ENCODE measurements at places on chromosomes 5 and 9.

DNA sequence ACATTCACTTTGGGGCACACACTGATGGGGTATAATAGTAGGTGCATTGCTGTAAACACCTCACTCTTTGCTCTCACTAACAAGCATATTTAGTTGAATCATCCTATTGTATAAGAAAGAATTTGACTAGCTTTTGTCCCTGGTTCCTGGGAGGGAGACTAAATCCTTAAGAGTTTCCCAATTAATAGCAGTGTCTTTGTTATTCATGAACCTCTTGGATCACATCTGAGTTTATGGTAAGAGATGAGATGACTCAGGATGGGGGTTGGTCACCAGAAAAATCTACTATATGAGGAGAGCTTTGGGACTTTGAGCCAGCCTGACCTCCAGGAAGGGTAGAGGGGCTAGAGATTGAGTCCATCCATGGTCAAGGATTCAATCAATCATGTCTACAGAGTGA is 56.8 kb downstream of the PUM3 start:
- no peak for DNase-seq

- DNase-seq = no peak
Measured at GRCh38 chr9:31597977-31598376, 786.5 kb upstream of the ACO1 start.

DNA sequence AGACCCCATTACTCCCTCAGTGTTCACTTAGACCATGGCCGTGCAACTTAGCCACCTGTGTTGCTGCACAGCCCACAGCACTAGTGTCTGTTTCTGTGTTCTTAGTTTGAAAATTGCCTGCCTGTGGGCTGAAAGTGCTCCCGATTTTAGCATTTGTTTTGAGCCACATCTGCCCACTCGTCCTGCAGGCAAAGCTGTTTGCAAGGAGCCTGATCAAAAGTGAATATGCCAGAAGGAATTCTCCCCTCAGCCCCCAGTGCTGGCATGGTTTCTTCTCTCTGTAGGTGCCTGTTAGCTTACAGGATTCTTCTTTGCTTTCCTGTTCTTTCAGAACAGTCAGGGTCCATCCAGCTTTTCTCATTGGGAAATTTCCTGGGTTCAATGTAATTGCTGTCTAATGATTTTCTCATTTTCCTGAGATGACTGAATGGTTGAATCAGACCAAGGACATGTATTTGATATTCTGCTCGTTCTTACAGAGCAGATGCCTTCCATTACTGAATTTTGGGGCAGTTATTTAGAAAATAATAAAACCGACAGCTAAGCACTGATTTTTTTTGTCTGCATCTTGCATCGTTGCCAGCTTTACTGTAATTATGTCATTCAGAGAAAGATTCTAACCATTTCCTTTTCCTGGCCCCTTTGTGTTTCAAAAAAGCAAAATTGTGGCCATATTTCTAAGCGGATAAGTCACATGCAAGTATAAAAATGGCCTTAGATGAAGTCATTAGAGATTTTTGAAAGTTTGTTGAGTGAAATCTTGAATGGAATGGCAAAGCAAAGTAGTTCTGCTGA is 111.1 kb upstream of the CKMT2 start:
- DNase-seq = no peak

DNA sequence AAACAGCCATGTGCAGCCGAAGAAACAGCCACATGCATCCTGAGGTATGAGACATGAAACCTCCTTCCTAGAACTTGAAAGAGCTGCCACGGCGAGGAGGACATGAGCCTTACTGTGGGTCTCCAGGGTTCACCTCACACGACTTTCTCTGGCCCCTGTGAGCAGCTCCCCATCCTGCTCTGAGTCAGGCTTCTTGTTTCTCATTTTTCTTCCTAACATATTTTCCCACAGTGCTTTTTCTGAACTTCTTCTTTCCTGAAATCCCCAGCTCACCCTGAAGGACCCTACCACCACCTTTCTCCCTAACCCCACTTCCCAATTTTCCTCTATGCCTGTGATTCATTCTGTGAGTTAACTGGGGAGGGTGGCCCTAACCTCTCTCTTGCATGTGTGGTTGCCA is 33.7 kb upstream of the ADRB2 start:
- DNase-seq = no peak

GRCh38 chr9:113179839-113180238 is 29.0 kb downstream of the SLC31A2 start:
- DNase-seq = no peak

DNA sequence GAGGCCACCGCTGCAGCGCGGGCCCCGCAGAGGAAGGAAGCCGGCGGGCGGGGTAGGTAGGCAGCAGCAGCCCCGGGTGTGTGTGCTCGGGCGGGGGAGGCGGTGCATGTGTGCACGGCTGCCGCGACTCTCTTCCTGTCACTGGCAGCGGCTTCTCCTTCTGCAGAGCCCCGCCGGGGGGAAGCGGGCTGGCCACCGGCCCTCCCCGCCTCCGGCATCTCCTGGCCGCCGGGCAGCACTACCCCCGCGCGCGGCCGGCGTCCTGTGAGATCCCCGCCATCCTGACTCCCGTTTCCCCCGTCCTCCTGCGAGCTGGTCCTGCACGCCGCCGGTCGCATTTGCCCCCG is 315 bp downstream of the PIK3R1 start:
- DNase-seq = peak; percentile 63

DNA sequence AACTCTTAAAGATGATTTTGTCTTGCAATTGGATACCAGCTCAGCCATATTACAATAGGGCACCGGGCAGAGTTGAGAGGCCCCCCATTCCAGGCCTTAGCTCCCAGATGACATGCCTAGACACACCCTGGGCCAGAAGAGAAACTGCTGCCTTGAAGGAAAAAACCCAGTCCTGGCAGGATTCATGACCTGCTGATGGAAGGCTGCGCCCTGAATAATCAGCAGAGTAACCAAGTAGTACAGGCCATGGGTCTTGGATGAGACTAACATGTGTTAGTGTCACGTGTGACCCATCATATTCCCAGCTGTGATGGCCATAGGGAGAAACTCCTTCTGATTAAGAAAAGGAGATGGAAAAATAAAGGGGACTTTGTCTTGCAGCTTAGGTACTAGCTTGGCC is 39.0 kb upstream of the DEPDC1B start:
- no peak for DNase-seq

DNA sequence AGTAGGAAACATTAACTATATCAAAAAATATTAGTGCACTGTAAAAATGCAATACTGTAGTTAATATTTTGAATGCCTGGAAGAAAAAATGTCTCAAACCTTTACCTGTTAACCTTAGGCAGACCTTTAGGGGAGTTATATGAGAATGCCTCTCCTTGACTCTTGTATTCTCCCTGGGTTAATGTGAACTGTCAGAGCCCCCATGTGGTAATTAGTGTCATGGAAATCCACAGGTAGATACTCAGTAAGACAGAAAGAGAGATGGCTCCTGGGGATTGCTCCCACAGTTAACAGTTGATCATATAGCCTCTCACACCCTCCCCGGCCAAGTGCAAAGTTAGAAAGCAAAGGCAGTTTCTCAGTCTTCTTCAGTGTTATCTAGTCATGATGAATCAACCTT is 742.8 kb downstream of the NR2F1-AS1 start:
- DNase-seq = no peak

DNA sequence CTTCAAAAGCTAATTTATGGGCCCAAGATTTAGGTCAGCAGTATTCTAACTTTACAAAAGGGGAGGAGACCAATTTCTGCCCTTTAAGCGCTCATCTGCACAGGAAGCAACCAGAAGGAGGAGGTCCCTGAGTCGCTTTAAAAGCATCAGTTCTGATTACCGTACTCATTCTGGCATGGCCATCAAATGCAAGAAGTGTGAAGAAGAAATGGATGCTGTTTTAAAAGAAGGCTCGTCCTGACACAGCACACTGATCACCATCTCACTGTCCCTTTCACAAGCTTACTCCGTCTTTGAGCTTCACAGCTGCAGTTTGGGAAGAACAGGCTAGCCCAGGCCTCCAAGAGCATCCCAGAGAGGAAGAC is 17.5 kb downstream of the ZNF608 start:
- no peak for DNase-seq

DNA sequence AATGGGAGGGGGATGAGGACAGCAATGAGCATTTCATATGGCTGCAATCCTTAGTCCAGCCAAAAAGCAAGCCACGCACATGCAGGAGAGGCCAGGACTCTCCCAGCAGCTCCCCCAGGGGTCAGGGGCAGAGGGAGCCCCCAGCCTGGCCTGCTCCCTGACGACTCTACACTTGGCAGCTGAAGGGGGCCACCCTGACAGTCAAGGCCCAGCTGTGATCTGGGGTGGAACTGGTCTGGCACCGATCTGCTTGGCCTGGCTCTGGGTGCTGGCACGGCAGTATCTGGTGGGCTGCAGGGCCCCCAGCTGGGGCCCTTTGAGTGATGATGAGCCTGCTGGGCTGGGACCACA is 118.1 kb downstream of the ADAMTS2 start:
- no peak for DNase-seq

- peak; percentile 25 for DNase-seq
Measured at GRCh38 chr9:75185585-75186170, 97.4 kb downstream of the OSTF1 start.

DNA sequence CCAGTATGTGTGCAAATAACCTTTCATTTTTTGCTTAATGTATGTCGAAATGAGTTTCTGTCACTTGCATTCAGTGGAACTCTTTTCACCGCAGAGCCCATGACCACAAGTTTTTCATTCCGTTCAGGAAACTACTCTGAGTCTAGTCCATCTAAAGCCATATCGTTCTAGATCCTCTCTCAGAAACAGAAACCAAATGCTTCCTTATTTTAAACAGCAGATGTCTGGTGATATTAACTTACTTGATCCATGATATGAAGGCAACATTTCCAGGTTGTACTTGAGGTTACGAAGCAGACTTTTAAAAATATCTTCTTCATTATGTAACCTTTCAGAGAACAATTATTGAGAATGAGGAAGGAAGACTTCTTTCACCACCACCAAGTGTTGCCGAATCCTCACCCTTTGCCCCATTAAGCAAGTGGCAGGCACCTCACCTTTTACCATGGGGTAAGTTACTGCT is 72.4 kb upstream of the GNAQ start:
- no peak for DNase-seq

GRCh38 chr9:111744363-111744762 is 50.4 kb downstream of the SHOC1 start:
- no peak for DNase-seq

GRCh38 chr5:33120671-33121070 is 320.1 kb upstream of the TARS1 start:
- no peak for DNase-seq

DNA sequence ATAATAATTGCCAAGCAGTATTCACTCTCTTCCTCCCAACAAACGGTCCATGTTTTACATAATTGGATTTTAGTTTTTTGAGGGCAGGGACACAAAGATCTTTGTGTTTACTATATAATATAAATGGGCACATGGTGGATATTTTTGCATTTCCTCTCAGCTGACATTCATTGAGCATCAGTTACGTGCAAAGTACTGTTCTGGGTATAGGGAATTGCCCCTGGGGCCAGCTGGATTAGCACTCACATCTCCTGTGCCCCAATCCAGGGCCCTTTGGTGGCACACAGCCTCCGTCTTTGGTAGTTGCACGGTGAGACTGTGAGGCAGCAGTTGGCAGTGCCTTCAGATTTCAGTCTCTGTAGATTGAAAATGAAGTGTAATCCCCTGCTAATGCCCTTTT is 1.6 kb downstream of the TDRD7 start:
- no peak for DNase-seq

DNA sequence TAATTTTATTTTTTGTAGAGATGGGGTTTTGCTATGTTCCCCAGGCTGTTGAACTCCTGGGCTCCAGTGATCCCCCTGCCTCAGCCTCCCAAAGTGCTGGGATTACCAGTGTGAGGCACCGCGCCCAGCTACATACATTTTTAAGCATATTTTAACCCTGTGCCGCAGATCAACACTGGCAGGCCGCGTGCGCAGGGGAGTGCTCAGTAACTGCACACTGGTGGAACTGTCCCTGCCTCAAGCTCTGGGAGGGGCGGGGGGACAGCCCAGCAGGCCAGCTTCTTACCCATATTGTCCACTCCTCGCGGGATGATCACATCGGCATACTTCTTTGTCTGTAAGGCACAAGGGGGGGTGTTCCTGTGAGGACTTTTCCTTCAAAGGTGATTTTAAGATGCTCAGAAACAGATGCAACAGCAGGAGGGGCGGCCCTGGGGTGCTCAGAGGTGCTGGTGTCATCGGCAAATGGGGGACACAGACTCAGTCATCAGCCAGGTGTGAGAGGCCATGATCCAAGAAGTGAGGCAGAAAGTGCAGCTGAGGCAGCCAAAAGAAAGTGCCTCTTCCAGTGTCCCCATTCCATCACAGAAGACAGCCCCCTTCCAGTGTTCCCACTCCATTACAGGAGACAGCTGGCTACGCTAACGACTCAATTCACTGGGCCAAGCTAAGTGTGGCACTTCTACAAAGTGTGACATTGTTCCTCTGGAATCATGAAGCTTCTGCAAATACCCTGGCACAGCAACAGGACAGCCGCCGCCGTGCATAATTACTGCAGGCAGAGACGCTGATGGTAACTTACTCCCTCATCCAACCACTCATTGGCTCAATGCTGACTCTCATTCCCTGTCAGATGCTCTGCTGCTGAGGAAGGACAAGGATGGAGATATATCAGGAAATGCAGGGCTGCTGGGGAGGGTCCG is 5.2 kb downstream of the UCK1 start:
- no peak for DNase-seq

All from activated naive CD4-positive, alpha-beta T cell (primary cell).